Progenitor cell of endocrine pancreas (in vitro differentiated cells): ENCODE measurements at places on chromosomes 2 and 18. TPM values are rescaled to one million over a fixed set of nuclear protein-coding genes. Genes with fewer than 3 reads are reported as not detected.
A peak's percentile ranks its signal among the peaks of the same experiment; 100 is the strongest.

Gene GAL3ST2
- 0.51 and 0.84 TPM in 2 replicates for total RNA-seq

Gene GAREM2
- 10.4 and 12.1 TPM in 2 replicates for total RNA-seq

Gene ITGB6
- total RNA-seq: 6.7 and 7.0 TPM in 2 replicates

Gene GALNT14
- total RNA-seq: 0.91 and 1.2 TPM in 2 replicates

Gene HOXD8
- total RNA-seq: not detected in 2 replicates

Gene DNAJC5G
- not detected in 2 replicates for total RNA-seq

Gene LRRTM1
- total RNA-seq: 1.6 and 1.9 TPM in 2 replicates

Gene MLPH
- 1.2 and 1.6 TPM in 2 replicates for total RNA-seq

Gene SLC11A1
- total RNA-seq: 0.33 and 0.34 TPM in 2 replicates

Gene TUBA3E
- not detected in 2 replicates for total RNA-seq

Gene FBXO11
- total RNA-seq: 96.5 and 102 TPM in 2 replicates

DNA sequence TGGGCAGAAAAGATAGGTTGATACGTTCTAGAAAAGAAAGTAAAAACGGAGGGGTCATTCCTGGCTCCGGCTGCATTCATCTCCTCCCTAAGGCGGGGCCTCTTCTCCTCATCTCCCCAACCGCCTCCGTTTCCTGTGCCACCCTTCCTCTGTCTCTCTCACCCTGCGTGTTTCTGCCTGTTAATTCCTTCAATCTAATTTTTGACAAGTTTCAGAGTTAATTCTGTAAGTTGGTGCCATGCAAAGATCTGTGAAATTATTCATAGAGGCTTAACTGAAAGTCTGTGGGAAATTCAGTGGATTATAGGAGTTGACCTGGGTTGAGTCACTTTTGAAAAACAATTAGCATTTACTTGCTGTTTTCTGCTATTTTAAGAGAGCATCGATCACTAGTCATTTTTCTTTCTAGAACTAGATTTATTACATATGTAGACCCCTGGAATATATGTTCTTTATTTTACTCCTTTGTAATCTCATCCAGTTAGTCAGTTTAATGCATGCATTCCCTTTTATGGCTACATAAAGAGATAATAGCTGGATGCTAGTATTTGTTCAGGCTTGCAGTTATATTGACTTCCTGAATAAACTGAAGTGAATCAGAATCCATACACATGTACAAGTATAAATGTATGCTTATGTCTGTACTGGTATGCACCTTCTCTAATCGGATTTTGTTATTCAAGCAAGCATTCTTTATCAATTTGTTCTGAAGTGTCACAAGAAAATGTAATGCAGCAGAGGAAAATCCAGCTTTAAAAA, 91.1 kb downstream of the EML6 start:
- no peaks in the 10 kb centered on the region for H3K4me1 ChIP-seq
- no peaks in the 10 kb centered on the region for H3K36me3 ChIP-seq
- peaks cover 11% of the 10 kb centered on the region for H3K27me3 ChIP-seq
- no peak overlapping the region for H3K4me3 ChIP-seq
- no peak overlapping the region for H3K27ac ChIP-seq
- no peak for DNase-seq

DNA sequence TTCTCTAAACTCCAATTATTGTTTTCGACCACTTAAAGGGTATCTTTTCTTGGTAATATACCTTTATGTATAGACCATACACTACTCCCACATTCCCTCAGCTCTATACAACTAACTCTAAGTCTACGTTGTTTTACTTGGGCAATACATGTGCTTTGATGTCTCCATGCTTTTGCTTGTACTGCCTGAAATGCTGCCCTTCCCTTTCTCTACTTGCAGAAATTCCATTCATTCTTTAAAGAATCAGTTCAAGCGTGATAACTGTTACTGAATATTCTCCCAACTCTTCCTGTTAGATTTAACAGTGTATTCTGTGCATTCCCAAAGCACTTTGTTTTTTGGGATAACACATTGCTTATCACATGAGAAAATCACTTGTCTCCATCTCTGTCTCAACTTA, 157.0 kb upstream of the AQP4 start:
- DNase-seq: no peak
- no peaks in the 10 kb centered on the region for H3K27me3 ChIP-seq
- no peak overlapping the region for H3K4me3 ChIP-seq
- peaks cover 2% of the 10 kb centered on the region for H3K36me3 ChIP-seq
- no peak overlapping the region for H3K27ac ChIP-seq

GRCh38 chr2:134246154-134246874, 7.6 kb upstream of the MGAT5 start:
- no peaks in the 10 kb centered on the region for H3K27me3 ChIP-seq
- H3K4me1 ChIP-seq: peaks cover 19% of the 10 kb centered on the region
- peaks cover 2% of the 10 kb centered on the region for H3K36me3 ChIP-seq
- H3K27ac ChIP-seq: no peak overlapping the region
- H3K4me3 ChIP-seq: no peak overlapping the region
- no peak for DNase-seq

- H3K4me1 ChIP-seq: peaks cover 16% of the 10 kb centered on the region
- H3K27me3 ChIP-seq: no peaks in the 10 kb centered on the region
These were observed 56.5 kb downstream of the EMX1 start for GRCh38 chr2:72973566-72974435.

GRCh38 chr18:27413495-27414401, 228.6 kb upstream of the CHST9 start:
- H3K4me1 ChIP-seq: peaks cover 12% of the 10 kb centered on the region
- H3K27ac ChIP-seq: no peak overlapping the region
- DNase-seq: no peak
- H3K27me3 ChIP-seq: no peaks in the 10 kb centered on the region
- no peaks in the 10 kb centered on the region for H3K36me3 ChIP-seq
- H3K4me3 ChIP-seq: no peak overlapping the region

DNA sequence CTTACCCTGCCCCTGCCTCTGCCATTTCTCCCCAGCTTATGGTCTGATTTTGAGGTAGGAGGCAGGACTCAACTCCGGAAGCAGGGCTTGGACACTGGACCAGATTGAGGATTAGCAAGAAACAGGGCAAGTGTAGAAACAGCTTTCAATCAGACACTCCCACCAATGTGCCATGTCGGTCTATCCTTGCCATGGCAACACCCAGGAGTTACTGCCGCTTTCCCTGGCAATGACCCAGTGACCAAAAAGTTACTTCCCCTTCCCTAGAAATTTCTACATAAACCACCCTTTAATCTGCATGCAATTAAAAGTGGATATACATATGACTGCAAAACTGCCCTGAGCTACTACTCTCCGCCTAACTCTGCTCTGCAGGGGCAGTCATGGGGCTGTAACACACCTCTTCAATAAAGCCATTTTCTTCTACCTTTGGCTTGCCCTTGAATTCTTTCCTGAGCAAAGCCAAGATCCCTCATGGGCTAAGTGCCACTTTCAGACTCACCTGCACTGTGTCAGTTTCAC, 156.7 kb downstream of the LPIN1 start:
- no peaks in the 10 kb centered on the region for H3K4me1 ChIP-seq
- no peak for DNase-seq
- no peaks in the 10 kb centered on the region for H3K36me3 ChIP-seq
- no peak overlapping the region for H3K27ac ChIP-seq
- no peak overlapping the region for H3K4me3 ChIP-seq
- no peaks in the 10 kb centered on the region for H3K27me3 ChIP-seq

GRCh38 chr2:24517247-24517646, 26.2 kb downstream of the NCOA1 start:
- H3K36me3 ChIP-seq: peaks cover 5% of the 10 kb centered on the region
- no peak for DNase-seq
- H3K4me1 ChIP-seq: peaks cover 10% of the 10 kb centered on the region
- H3K4me3 ChIP-seq: no peak overlapping the region
- peak overlapping the region; percentile 74 for H3K27ac ChIP-seq

DNA sequence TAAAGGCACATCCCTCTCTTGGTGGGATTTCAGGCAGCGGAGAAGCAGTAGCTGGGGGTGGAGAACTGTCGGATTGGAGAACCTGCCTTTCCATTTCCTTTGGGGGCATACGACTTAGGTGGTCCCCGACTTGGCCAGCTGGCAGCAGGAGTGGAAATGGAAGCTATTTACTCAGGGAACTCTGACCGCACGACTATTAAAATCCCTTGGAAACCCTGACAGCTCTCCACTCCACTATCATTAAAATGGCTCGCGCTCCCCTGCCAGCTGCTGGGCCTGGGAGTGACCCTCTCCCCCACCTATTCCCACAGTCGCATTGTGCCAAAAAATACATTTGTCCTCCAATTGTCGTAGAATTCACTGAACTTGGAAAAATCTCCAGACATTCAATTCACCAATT, 77.7 kb upstream of the APCDD1 start:
- no peak overlapping the region for H3K27ac ChIP-seq
- H3K36me3 ChIP-seq: no peaks in the 10 kb centered on the region
- H3K4me1 ChIP-seq: peaks cover 13% of the 10 kb centered on the region
- DNase-seq: no peak

DNA sequence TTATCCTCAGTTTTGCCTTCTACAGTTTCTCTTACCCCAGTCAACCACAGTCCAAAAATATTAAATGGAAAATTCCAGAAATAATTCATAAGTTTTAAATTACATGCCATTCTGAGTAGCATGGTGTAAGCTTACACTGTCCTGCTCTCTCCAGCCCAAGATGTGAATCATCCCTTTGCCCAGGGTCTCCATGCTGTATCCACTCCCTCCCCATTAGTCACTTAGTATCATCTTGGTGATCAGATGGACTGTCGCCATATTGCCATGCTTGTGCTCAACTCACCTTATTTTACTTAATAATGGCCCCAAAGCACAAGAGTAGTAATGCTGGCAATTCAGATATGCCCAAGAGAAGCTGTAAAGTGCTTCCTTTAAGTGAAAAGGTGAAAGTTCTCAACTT, 18.5 kb upstream of the CCNT2 start:
- H3K27ac ChIP-seq: no peak overlapping the region
- no peaks in the 10 kb centered on the region for H3K4me1 ChIP-seq
- DNase-seq: no peak

- H3K36me3 ChIP-seq: no peaks in the 10 kb centered on the region
- H3K4me3 ChIP-seq: no peak overlapping the region
- H3K27me3 ChIP-seq: peaks cover 27% of the 10 kb centered on the region
These were observed 30.4 kb downstream of the TOGARAM2 start for GRCh38 chr2:29011418-29012060.

GRCh38 chr2:62293490-62294271, 97.8 kb downstream of the B3GNT2 start:
- H3K36me3 ChIP-seq: no peaks in the 10 kb centered on the region
- H3K27ac ChIP-seq: peak overlapping the region; percentile 89
- peaks cover 20% of the 10 kb centered on the region for H3K4me1 ChIP-seq
- H3K27me3 ChIP-seq: peaks cover 3% of the 10 kb centered on the region

DNA sequence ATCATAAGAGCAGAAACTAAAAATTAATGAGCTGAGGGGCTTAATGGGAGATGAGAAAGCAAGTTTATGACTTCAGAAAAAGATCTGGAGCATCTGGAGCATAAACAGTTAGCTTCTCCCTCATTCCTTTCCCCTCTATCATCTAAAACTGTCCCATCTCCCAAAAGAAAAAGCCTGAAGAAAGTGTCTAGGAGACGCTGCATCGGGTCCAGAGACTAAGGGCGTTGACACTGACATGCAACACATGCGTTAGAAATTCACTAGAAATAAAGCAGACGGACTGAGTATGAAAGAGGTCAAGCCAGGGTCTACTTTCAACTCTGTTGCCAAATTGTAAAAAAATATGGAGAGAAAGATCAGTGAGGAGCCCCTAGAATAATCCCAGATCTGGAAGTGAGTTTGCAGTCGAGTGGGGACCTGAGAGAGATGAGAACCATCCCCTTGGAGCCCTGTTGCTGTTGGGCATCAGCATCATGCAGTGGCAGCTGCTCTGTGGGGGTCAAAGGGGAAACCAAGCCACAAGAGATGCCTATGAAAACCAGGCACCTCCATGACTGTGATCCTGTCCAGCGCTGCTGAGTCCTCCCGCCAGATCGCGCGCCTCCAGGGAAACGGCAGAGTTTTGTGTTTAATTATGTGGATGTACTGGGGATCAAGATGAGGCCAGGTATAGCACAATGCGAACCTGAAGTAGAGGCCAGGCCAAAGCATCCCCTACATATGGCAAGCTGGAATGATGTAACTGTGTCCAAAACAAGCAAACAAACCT, 13.9 kb downstream of the ANTXR1 start:
- H3K36me3 ChIP-seq: peaks cover 6% of the 10 kb centered on the region
- DNase-seq: no peak
- H3K27me3 ChIP-seq: no peaks in the 10 kb centered on the region

GRCh38 chr2:45860136-45861121, 209.0 kb downstream of the PRKCE start:
- H3K4me3 ChIP-seq: no peak overlapping the region
- H3K36me3 ChIP-seq: no peaks in the 10 kb centered on the region
- peaks cover 8% of the 10 kb centered on the region for H3K4me1 ChIP-seq

- H3K4me1 ChIP-seq: no peaks in the 10 kb centered on the region
- no peak for DNase-seq
- no peak overlapping the region for H3K4me3 ChIP-seq
- no peaks in the 10 kb centered on the region for H3K27me3 ChIP-seq
These were observed 35.8 kb downstream of the IMPA2 start for GRCh38 chr18:12017081-12017480.

- H3K27me3 ChIP-seq: no peaks in the 10 kb centered on the region
- no peak overlapping the region for H3K27ac ChIP-seq
- H3K36me3 ChIP-seq: no peaks in the 10 kb centered on the region
These were observed 461.5 kb downstream of the IRS1 start for GRCh38 chr2:226337941-226338600.

DNA sequence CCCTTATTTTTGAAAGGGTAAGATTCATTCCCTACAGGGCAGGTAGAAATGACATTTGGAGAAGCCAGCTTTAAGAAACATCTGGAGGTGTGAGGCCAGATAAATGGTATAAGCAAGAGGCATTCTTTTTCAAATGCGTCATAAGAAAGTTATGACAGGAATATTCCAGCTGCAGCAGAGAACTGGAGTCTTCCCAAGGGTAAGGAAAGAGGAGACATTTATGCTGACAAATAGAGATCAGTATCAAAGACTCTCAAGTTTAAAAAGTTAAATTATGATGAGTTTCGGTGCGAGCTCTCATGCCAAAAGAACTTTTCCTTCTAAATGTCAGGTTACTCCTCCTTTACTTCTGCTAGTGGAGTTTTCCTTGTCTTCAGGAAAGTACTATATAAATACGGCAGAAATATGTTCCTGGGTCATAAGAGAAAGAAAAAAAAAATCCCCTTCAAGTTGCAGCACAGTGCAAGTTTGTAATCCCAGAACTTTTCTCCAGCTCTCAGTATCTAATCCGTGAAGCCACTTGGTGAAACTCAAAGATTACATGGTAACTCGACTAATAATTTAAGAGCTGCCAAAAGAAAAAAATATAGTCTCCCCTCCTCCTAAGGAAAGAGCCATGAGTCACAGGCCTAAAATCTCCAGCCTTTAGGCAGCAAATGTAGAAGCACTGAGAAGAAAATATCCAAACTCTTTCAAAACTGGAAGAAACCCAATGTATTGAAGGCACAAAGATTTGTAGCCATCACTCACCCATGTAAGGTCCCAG, 428.1 kb downstream of the MEIS1 start:
- no peaks in the 10 kb centered on the region for H3K27me3 ChIP-seq
- DNase-seq: no peak
- H3K27ac ChIP-seq: no peak overlapping the region

- H3K4me3 ChIP-seq: no peak overlapping the region
- no peaks in the 10 kb centered on the region for H3K27me3 ChIP-seq
- H3K36me3 ChIP-seq: peaks cover 8% of the 10 kb centered on the region
- H3K4me1 ChIP-seq: peaks cover 9% of the 10 kb centered on the region
- H3K27ac ChIP-seq: no peak overlapping the region
- DNase-seq: no peak
These were observed 1.9 kb upstream of the ABHD3 start for GRCh38 chr18:21706386-21706865.
